ENCODE measurements at places on chromosomes 13 and 19. TPM values are rescaled to one million over a fixed set of nuclear protein-coding genes. Genes with fewer than 3 reads are reported as not detected.

FSD1 gene
- total RNA-seq, result 51.4 TPM

ZNF492 gene
- 4.4 TPM for total RNA-seq

IFNL1 gene
- total RNA-seq, result not detected

BICRA gene
- total RNA-seq, result 6.2 TPM

SLITRK5 gene
- total RNA-seq, result 20.3 TPM

TDRD12 gene
- total RNA-seq, result 3.2 TPM

MRPL54 gene
- total RNA-seq, result 34.4 TPM

LRRC25 gene
- 1.2 TPM for total RNA-seq

KLK12 gene
- total RNA-seq, result not detected

CDX2 gene
- not detected for total RNA-seq

ZFP36 gene
- total RNA-seq, result 1.8 TPM

SLC8A2 gene
- 58.8 TPM for total RNA-seq

CACNA1A gene
- 53.7 TPM for total RNA-seq

ZNF180 gene
- total RNA-seq, result 16.4 TPM

COMP gene
- not detected for total RNA-seq
